ENCODE measurements at places on chromosomes 12 and 14. TPM values are rescaled to one million over a fixed set of nuclear protein-coding genes. Genes with fewer than 3 reads are reported as not detected.

DNA sequence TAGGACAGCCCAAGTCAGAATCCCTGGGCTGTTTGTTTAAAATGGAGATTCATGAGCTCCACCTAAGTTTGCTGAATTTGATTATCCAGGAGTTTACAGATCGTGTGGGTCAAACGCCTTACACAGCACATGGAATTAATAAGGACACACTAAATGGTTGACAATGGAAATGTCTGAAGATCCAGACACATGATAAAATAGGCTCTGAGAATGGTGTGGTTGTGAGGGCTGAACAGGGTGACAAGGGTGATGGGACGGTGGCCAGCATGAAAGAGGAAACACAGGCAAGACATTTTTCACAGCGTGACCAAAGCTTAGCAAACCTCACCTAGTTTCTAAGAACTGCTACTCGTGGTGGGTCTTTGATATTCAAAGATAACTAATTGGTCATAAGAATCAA, 12.5 kb downstream of the VWF start:
- no peak for DNase-seq
- H3K36me3 ChIP-seq: no peaks in the 10 kb centered on the region
- H3K4me1 ChIP-seq: 0 out of 2 replicates have a peak, but pooled peaks cover 3% of the 10 kb centered on the region

DNA sequence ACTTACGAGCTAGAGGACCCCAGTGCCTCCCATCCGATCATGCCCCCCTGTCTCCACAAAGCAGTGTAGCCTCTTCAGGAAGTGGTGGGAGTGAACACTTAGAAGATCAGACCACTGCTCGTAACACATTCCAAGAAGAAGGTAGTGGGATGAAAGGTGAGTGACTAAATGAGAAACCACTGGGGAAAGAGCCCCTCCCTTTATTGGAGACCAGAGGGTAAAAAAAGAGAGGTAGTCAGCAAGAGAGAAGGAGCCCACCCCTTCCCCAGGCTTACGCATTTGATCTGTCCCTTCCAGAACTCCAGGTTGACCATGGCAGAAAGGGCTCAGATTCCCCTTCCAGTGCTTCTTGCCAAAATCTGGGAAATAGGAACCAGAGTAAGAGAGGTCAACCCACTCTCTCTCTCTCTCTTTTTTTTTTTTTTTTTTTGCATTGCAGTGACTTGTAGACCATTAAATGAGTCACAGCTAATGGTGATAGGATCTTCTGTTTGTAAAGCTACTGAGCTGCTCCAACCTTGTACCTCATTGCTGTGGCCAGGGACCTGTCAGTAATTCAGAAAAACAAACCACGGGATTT, 165.4 kb downstream of the GCH1 start:
- no peak overlapping the region for H3K27ac ChIP-seq
- DNase-seq: no peak
- no peak overlapping the region for H3K4me3 ChIP-seq
- peaks cover 18% of the 10 kb centered on the region for H3K4me1 ChIP-seq
- no peaks in the 10 kb centered on the region for H3K36me3 ChIP-seq
- H3K27me3 ChIP-seq: no peaks in the 10 kb centered on the region

DNA sequence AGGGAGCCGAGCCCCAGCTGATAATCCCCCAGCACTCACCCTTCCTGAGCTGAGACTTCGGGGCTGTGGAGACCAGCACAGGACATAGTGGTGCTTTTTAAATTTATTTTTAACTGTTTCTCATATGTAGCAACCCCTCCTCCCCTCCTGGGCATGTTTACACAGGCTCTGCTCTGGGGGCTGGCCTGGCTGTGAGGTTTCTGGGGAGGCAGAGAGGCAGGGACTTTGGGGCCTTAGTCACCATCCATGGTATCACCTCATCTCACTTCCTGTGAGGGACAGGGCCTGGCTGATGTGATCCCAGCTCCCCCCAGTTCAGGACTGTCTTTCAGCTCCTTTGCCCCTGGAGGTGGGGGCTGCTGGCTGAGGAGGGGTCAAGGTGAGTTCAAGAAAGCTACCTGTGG, 20.4 kb downstream of the VASH1 start:
- H3K27me3 ChIP-seq: peaks cover 2% of the 10 kb centered on the region
- DNase-seq: no peak
- no peak overlapping the region for H3K4me3 ChIP-seq
- H3K36me3 ChIP-seq: peaks cover 14% of the 10 kb centered on the region
- H3K27ac ChIP-seq: no peak overlapping the region

DNA sequence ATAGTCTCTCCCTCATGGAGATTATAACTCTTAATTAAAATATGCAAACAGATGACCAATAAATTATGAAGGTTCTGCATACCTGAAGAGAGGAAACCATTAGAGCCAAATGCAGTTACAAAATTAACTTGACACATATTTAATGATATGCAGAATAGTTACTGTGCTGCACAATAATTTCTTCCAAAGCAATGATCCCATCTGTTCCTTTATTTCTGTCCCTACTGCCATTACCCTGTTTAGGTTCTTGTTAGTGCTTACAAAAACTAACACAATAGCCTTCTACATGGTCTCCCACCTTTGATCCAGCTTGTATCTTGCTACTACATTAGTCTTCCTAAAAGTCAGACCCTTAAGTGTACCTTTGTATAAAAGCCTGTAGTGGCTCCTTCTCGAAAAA, 411.1 kb downstream of the APAF1 start:
- H3K27ac ChIP-seq: no peak overlapping the region
- no peaks in the 10 kb centered on the region for H3K27me3 ChIP-seq

DNA sequence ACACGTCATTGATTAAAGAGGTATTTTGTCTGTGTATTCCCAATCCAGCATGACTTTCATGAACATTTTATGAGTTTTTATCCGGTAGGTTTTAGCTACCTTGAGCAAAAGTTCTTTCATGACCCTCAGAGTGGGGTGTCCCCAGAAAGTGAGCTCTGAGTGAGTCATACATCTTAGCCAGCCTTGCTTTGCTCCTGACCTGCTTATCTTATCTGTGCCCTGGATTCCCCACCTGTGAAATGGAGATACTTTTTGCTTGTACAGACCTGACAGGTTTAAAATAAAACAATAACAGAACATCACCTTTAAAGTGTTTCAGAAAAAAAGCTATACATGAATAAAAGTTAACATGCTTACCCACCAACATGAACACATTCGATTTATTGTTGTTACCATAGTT, 202.8 kb upstream of the SOX5 start:
- no peaks in the 10 kb centered on the region for H3K4me1 ChIP-seq
- no peaks in the 10 kb centered on the region for H3K36me3 ChIP-seq
- H3K27ac ChIP-seq: no peak overlapping the region
- no peaks in the 10 kb centered on the region for H3K27me3 ChIP-seq
- no peak for DNase-seq

DNA sequence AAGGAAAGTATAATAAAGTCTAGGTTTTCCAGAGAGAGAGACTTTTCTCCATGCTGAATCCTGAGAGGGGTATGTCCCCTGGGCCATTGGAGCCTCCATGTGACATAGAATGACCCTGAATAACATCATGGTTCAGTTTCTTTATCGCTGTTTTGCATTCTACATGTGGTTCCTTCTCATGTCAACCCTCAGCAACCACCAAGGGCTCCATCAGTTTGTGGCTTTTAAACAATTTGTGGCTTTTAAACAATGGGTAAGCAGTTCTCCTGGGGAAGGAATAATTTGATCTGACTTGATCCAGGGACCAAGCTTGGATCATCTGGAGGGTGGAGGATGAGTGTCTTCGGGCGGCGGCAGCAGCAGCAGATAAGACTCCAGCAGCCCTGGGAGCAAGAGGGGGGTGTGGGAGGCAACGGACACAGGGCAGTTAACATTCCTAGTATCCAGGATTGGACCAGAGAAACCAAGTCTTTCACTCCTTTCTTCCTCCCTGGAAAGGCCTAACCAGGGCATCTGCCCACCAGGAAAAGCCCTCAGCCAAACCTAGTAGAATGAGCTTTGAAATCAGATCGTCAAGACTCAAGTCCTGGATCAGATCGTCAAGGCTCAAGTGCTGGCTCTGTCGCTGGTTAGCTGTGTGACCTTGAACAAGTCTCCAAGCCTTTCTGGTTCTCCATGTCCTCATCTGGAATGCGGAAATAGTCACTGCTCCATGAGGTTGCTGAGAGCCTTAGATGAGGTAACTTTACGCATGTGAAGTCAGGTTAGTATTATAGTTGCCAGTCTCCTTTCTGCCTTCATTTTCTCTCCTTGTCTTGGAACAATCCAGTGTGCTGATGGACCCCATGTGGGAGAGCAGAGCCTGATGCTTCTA, 27.8 kb upstream of the FAM222A start:
- no peak for DNase-seq
- peaks cover 26% of the 10 kb centered on the region for H3K27me3 ChIP-seq
- no peaks in the 10 kb centered on the region for H3K36me3 ChIP-seq
- no peaks in the 10 kb centered on the region for H3K4me1 ChIP-seq
- H3K4me3 ChIP-seq: no peak overlapping the region

Gene CFAP54
- 0.32 TPM for total RNA-seq

Gene KRT79
- not detected for total RNA-seq
